ENCODE measurements at places on chromosomes 6 and 20.

DNA sequence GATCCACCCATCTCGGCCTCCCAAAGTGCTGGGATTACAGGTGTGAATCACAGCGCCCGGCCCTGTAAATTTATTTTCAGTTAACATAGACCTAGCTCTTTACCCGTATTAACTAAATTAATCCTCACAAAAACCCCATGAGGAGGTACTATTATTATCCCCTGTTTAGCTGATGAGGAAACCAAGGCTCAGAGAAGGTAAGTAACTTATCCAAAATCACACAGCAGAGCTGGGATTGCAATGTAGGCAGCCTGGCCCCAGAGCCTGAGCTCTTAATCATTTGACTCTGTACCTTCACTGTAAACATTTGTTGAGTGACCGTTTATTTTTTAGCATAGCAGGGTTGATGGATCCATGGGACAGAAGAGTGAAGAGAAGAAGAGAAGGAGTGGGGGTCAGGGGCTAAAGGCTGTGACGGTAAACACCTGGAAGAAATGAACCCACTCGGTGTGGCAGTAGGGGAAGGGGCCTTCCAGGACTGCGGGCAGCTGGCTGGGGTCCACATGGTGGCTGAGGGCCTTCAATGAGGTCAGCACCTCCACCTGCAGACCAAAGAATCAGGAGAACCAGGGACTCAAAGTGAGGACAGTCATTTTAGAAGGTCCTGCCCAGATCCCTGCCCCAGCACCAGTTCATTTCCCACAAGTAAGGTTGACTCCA is 35.2 kb downstream of the KIAA1755 start:
- no peak for DNase-seq

- no peak for DNase-seq
These were observed 54.3 kb downstream of the TAF4 start for GRCh38 chr20:62011403-62011790.

GRCh38 chr6:128241216-128241615 is 279.2 kb downstream of the PTPRK start:
- DNase-seq, result no peak

DNA sequence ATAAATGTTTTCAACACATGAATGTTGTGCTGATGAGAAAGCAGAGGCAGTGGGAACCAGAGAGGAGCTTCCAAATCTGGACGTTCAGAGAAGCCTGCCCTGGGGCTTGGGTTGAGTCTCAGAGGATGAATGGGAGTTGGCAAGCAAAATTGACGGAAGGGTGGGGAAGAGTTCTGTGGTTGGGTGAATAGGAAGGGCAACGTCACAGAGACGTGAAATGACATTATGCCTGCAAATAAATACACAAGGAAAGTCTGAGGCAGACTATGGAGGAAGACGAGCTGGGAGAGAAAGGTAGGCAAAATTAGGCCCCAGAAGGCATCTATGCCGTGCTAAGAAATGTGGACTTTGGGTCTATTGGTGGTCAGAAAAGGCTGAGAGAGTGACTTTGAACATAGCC is 25.2 kb upstream of the SGK1 start:
- DNase-seq, result no peak

GRCh38 chr6:139407718-139408222 is 33.3 kb upstream of the CITED2 start:
- DNase-seq, result no peak

DNA sequence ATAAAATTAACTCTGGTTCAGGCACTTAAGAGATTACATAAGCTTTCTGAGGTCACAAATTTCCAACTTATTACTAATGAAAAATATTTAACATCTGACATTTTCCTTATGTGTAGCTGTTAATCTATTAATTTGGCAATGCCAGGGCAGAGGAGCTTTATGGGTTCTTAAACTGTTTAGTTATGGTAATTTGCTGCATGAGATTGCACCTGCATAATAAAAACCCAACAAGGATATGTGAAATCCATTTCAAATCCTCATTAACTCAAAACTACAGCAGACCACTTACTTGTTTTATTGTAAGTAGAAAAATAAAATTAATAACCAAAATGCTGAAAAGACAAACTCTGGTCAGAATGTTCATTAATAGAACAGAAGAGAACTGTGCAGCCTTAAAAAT is 98.1 kb downstream of the PREP start:
- no peak for DNase-seq

DNA sequence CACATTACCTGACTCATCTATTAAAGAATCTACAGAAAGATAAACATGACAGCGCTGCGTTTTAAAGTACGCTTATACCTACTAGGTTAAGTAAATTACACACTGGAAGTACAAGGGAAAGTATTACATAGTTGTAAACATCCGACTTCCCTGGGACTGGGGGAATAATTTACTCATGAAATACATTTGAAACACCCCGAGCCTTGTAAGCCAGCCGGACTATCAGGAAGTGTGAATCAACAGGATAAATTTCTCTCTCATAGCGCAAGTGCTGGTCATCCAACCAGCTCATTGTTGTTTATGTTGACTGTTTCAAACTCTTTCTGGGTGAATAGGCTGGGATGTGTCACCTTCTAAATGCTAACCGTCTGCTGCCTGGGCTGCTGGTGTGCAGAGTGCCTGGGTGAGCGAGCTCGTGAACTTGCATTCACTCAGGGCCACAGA is 4.9 kb downstream of the BMP6 start:
- no peak for DNase-seq

- DNase-seq, result no peak
These were observed 21.0 kb downstream of the PMEPA1 start for GRCh38 chr20:57688864-57689263.

DNA sequence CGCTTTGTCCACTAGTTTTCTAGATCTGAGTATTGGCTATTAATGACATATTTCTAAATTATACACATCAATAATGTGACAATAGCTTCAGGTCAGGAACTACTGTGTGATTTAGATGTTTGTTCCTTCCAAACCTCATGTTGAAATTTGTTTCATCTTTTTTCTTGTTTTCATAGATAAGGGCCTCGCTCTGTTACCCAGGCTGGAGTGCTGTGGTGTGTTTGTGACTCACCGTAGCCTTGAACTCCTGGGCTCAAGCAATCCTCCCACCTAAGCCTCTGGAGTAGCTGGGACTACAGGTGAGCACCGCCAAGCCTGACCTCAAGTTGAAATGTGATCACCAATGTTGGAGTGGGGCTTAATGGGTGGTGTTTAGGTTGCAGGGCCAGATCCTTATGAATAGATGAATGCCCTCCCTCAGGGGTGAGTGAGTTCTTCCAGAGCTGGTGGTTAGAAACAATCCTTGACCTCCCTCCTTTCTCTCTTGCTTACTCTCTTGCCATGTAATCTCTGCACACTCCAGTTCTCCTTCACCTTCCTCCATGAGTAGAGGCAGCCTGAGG is 5.9 kb upstream of the NQO2 start:
- no peak for DNase-seq

- DNase-seq, result no peak
These were observed 479.7 kb upstream of the MARCKS start for GRCh38 chr6:113377362-113377942.

DNA sequence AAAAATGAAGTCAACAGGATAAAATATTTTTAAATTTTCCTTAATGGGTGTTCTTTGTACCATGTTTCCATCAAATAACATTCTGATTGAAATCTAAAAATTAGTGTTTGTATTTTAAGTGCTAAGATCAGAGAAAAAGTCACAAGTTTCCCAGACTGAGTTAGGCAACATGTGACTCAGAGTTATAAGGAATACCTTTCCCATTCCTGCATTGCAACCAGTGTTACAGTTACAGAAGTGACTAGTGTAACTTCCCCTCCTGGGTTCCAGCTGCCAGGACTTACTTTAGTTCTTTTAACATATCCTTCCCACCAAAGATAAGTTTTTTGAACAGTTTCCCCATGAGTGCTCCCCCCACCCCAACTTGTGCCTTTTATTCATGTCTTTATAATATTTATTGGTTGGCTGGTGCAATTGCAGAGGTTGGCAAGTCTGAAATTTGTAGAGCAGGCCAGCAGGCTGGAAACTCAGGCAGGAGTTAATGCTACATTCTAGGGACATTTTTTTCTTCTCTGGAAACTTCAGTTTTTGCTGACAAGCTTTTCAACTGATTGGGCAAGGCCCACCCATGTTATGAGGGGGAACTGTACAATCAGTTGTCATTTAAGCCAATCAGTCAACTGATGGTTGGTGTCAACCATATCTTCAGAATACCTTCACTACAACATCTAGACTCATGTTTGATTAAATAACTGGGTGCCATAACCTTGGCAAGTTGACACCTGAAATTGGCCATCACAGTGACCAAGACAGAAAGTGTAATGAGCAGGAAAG is 22.9 kb upstream of the ESR1 start:
- no peak for DNase-seq

GRCh38 chr6:170292407-170293158 is 1.7 kb upstream of the DLL1 start:
- DNase-seq, result no peak

GRCh38 chr6:144621332-144621731 is 336.2 kb downstream of the UTRN start:
- no peak for DNase-seq

DNA sequence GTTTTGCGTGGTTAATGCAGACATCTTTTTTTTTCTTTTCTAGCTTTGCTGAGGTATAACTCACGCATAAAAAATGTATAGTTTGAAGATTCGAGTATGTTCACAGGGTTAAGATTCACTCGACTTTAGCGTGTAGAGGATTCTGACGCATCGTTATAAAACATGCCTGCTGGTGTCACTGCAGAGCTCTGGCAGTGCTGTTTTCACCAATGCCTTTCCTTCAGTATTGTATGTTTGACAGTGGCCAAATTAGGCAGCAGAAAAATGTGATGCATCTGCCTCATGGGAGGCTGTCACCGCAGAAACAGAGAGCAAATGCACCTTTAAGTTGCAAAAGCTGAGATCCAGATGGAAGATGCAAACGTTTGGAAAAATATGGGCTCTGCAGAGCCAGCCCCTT is 18.0 kb upstream of the SIRPB2 start:
- peak; percentile 25 for DNase-seq

GRCh38 chr6:3409699-3410384 is 47.0 kb downstream of the SLC22A23 start:
- no peak for DNase-seq

- DNase-seq, result no peak
These were observed 86.2 kb upstream of the F13A1 start for GRCh38 chr6:6406715-6407070.

GRCh38 chr6:78436335-78436734 is 431.0 kb upstream of the IRAK1BP1 start:
- DNase-seq, result no peak

DNA sequence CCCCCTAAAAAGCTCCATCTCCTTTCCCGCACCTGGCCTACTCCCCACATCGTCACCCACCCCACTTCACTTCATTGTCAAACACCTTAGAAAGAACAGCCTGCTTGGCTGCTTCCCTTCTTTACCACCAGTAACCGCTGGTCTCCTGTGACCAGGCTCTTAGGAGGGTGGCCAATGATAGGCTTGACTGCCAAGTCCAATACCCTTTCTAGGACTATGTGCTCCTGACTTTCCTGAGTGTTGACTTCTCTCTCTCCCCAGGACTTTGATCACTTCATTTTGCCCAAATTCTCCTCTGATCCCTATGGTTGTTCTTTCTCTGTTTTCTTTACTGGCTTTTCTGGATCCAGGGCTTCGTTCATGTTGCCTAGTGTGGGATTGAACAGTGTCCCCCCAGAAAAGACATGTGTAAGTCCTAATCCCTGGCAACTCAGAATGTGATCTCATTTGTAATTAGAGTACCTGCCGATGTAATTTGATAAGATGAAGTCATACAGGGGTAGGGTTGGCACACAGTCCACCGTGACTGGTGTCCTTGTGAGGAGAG is 254.0 kb downstream of the GMDS start:
- no peak for DNase-seq

GRCh38 chr20:32570401-32571190 is 14.5 kb downstream of the NOL4L start:
- DNase-seq, result no peak

GRCh38 chr6:108585921-108586536 is 25.3 kb downstream of the FOXO3 start:
- no peak for DNase-seq

- DNase-seq, result no peak
These were observed 26.5 kb downstream of the FAM229B start for GRCh38 chr6:112113918-112114317.

DNA sequence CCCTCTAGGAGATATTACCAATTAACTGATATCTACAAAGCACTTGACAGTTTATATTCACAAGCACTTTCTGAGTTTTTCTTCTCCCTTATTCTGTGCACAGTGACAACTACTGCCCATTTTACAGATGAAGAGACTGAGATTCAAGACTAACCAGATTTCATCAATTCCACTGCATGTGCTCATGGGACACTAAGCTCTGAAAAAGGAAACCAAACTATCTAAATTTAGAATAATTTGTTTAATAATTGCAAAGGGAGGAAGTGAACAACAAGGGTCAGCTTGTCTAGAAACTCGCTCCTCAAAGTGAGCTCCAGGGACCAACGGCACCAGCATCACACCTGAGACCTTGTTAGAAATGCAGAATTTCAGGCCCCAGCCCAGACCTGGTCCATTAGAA is 50.8 kb upstream of the MYLIP start:
- DNase-seq, result no peak

DNA sequence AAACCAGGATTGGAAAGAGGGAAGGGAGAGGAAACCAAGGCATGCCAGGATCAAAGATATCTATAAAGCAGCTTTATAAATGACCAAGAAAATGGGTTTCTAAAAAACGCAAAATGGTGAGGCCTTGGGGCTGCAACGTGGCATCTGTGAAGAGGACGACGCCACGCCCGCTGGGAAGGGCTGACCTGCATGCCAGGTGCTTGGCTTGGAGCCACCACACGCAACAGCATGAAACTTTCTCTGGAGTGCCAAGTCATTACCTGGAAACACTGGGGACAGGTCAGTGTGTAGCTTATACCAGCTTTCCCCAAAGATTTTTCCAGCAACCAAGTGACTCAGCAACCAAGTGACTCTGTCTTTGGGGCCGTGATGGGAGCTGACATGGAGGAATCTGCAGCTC is 82.5 kb downstream of the POPDC3 start:
- DNase-seq, result no peak

GRCh38 chr6:12354499-12354898 is 64.3 kb downstream of the EDN1 start:
- no peak for DNase-seq

DNA sequence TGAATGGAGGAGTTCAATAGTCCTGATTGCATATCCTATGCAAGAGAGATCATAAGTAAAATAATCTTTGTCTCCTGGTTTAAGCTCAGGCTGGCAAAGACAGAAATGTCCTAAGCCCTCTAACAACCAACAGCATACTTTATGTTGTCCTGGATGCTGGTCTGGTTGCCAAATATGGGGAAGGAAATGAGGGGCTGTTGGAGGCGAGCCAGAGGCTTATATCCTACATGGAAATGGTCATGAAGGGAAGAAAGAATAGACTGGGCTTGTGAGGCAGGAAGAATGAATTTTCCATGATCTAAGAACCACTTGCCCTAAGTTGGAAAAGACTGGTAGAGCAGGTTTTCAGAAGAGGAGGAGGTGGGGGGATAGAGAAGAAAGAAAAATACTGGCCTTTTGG is 237.1 kb downstream of the SMOC2 start:
- no peak for DNase-seq

Data from stimulated activated CD4-positive, alpha-beta T cell treated with anti-CD3 and anti-CD28 coated beads, Interleukin-15, amount 100 ng/mL, for 48 hours (primary cell).